ENCODE measurements at places on chromosomes 3 and 15. TPM values are rescaled to one million over a fixed set of nuclear protein-coding genes. Genes with fewer than 3 reads are reported as not detected.

- DNase-seq: no peak
Measured at GRCh38 chr15:39443659-39444219, 137.1 kb upstream of the THBS1 start.

DNA sequence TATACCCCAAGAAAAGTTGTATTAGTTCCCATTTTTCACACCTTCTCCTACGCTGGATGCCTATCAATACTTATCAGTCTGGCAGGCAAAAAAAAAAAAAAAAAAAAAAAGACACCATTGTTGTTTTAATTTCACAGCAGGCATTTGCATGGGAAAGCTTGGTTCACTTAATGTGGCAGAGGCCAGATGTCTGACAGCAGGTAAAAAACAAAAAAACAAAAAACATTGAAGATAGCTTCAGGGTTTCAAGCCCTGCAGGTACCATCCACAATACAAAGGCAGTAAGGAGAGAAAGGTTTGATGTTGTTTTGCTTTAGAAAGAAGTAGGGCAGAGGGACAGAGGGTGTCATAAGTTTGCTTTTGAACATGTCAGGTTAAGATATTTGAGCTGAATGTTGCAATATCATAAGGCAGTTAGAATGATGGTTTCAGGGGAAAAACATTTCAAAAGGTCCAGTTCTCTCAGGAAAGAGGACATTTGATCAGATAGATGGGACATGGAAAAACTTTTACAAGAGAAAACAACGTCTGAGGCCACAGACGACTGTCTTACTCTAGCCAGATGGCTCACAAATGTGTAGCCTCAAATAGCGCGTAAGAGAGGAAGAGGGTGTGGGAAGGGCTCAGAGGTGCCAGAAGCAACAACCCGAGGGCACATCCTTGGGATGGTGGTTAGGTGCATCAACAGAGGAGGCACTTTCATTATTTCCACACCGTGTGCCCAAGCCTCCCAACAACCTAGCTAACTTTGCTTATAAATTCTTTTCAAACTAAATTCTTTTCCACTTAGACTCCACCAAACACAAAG, 25.7 kb downstream of the PCOLCE2 start:
- no peak for DNase-seq

DNA sequence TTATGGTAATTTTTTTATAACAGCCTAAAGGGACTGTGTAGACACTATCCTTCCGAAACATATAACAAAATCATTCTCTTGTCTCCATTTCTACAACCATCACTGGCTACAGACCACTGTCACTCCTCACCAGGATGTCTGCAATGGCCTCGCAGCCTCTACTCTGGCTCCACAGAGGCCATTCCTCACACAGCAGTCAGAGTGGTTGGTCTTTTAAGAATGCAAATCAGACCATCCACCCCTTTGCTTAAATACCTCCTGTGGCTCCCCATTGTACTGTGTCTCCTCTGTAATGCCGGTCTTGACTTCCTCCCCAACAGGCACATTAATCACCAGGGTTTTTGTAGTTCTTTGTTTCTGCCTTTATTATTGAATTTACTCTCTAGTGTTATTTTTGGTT, 344.8 kb downstream of the ERC2 start:
- DNase-seq: no peak

GRCh38 chr15:34258151-34258550, 33.3 kb downstream of the EMC4 start:
- DNase-seq: no peak

DNA sequence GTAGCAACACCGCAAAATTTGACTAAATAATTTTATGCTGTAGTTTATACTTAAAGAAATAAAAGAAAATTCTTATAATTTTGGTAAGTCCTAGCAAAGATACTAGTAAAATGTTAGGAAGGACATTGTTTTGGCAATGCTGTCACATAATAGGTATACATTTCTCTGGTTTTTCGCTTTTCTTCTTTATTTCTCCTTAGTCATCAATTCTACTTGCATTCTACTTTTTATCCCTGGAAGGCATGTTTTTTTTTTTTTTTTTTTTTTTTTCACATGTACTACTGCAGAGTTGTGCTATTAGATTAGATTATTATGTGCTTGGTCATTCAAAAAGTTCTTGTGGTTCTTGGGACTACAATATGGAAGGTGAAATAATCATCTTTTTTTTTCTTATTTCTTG, 1421.2 kb downstream of the SI start:
- no peak for DNase-seq

- DNase-seq: no peak
Measured at GRCh38 chr3:43759297-43759782, 68.6 kb downstream of the ABHD5 start.

DNA sequence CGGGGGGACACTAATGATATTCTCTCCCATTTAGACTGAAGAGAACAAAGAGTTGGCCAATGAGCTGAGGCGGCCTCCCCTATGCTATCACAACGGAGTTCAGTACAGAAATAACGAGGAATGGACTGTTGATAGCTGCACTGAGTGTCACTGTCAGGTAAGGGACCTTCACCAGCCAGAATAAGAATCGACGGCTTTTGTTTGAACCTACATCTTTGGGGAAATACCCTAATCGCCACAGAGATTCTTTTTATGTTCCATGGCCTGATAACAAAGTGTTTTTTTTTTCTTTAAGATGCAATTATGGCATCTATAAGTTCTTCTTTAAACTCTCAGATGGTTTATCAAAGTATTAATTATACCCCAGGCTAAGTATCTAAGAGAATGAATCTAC, 3.4 kb downstream of the THBS1 start:
- DNase-seq: no peak

GRCh38 chr3:24318677-24319287, 175.9 kb downstream of the THRB start:
- DNase-seq: no peak

DNA sequence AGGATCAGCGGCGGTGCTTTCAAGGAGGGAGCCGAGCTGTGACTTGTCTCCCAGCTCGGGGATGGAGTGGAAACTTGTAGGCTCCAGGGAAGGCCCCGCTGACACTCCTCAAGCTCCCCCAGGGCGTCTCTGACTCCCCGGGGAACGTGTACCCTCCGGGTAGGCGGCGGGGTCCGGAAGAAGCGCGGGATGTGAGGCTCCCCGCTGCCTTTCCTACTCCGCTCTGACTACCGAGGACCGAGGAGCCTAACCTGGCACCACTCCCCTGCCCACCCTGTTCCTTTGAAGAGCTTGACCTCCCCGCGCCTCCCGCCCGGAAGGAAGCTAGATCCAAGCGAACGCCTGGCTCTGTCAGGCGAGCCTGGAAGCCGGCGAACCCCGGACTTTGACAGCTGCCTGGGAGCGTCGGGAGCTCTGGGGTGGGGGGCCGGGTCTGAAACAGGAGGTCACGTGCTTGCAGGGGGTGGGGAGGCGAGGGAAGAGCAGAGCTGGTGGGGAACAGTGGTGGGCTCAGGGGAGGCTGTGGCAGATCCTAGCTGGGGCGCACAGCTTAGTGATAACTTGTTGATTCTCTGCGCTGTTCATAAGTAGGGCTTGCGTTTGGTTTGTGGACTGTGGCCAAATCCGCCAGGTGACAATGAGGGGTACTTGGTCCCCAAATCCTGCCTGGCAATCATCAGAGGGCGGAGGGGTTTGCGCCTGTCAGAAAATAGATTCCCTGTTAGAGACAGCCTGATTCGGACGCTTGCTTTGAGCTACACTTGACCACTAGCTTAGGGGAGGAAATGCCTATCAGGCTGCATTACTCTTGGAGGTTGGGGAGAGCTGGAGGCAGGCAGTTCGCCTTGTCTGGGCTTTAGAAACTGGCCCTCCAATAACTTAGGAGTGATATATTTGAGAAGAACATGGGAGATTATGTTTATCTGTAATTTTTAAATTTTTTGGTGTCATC, 1.2 kb downstream of the CLSTN2 start:
- DNase-seq: peak; percentile 72

GRCh38 chr3:114809668-114810413, 337.2 kb downstream of the ZBTB20 start:
- no peak for DNase-seq

- no peak for DNase-seq
Measured at GRCh38 chr3:100710261-100710968, 1.1 kb downstream of the TFG start.

- DNase-seq: no peak
Measured at GRCh38 chr3:173753593-173753992, 356.0 kb downstream of the NLGN1 start.

Gene BLM
- 0.15 TPM for total RNA-seq

- DNase-seq: no peak
Measured at GRCh38 chr15:63049783-63050371, 7.3 kb downstream of the TPM1 start.

DNA sequence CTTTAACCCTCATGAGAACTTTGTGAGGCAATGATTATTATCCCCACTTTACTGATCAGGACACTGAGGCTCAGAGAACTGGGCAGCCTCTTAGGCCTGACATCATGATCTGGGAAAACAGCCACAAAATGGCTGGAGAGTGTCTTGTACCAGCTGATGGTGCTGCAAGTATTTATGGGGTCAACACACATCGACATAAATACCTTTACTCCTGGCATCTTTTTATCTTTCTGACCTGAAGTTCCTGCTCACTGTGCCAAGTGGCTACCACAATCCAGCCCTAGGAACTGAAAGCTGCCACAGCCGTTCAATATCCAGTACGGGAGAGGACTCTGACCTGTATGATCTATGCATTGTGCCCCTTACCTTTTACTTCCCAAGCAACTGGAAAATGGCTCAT, 29.2 kb upstream of the MUC13 start:
- DNase-seq: no peak

DNA sequence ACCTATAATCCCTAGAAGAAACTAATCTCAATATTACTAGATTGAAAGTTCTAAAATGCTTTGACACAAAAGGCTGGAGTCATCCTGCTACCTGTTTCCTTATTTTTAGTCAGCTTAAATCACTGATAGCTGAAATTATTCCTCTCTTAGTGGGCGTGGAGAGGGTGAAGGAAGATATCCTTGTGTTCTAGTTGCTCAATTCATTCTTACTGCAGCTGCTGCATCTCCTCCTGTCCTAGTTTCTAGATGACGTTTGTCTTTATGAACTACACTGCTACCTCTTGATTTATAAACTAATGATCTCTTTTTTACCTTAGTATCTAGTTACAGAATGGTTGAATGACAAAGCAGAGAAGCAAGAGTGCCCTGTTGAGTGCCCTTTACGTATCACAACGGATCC, 50.7 kb downstream of the SETD5 start:
- no peak for DNase-seq

Gene TRPM1
- not detected for total RNA-seq

GRCh38 chr3:146020969-146021368, 140.0 kb downstream of the PLOD2 start:
- DNase-seq: no peak

DNA sequence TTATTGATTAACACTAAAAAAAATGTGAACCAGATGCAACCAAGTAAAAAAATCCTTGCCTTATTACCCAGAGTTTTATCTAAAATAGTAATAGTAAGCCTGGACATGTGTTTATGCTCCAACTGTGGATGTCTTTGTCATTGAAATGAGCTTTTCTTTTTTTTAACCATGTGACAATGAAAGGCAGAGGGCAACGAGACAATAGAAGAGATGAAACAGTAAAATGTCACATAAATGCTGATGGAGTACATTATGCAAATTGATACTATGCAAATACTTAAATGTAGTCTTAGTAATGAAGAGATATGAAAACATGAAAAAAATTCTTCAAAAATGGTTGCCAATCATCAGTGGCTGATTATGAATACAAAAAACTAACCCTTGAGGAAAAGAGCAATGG, 20.5 kb upstream of the CHMP2B start:
- DNase-seq: no peak

Gene BSN
- total RNA-seq: 0.57 TPM

Gene CDHR4
- not detected for total RNA-seq

- DNase-seq: no peak
Measured at GRCh38 chr3:107382631-107383030, 5.4 kb downstream of the CCDC54 start.

Gene HSPBAP1
- 9.5 TPM for total RNA-seq

- peak; percentile 58 for DNase-seq
Measured at GRCh38 chr3:37967260-37967881, 23.2 kb upstream of the VILL start.

DNA sequence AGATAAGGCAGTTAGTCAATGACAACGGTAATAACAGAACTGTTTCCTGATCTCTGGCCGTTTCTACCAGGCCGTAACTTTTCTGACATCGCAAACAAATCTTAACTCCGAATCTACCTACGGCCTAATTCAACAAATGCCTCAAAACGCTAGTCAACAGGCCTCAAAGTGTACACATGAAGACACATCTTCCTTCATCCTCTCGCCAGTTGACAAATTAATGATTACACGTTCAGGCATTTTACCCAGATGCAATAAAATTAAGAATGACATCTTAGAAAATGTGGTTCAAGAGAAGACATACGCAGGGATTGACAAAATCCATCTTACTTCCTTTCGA, 1.5 kb downstream of the SFMBT1 start:
- DNase-seq: no peak

DNA sequence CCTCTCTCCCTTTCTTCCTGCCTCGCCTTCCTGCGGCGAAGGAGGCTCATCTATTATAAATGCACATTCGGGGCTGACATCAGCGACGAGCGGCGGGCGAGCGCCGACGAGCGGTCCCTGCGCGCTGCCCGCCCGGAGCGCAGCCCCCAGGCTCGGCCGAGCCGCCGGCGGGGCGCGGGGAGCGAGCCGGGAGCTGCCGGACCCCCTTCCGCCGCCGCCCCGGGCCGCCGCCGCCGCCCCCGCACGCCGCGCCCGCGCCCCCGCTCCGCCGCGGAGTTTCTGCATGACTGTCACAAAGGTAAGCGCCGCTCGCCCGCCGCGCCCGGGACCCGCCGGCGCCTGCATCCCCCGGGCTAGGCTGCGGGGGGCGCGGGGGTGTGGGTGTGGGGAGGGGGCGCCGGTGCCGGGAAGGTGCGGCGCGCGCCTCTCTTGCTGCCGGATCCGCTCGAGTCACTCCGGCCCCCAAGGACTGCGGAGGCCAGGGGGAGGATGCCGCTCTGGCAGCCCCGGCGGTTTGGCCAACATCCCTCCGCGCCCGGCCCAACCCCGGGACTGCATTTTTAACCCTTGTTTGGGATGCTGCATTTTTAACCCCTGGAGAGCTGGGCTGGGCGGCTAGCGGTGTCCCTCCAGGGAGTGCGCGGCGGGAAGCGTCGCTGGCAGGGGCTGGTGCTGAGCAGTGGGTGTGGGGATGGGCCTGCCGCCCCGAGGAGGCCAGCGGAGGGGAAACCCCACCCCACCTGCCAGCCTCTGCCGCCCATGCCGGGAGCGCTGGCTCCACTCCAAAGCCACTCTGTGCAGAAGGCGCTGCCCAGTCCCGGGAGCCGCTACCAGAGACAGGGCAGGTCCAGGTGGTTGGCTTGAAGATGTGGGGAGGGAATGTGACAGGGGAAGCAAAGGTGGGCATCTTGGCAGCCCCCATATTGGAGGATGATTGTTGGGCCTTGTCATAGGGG, at the start of gene CORO2B:
TSS of gene CORO2B (plus strand) at position 14 of the 956 bp plus-strand sequence. CDS start at position 284, 270 bp downstream.
- DNase-seq: peak; percentile 63

- no peak for DNase-seq
Measured at GRCh38 chr15:63834500-63835210, 907 bp upstream of the HERC1 start.

- no peak for DNase-seq
Measured at GRCh38 chr3:133236901-133237300, 163.0 kb upstream of the BFSP2 start.

Gene C3orf70
- 16.5 TPM for total RNA-seq

- no peak for DNase-seq
Measured at GRCh38 chr3:69313251-69313650, 72.6 kb downstream of the FRMD4B start.

Gene SH2D7
- not detected for total RNA-seq

- DNase-seq: no peak
Measured at GRCh38 chr3:29649815-29650547, 369.1 kb downstream of the RBMS3 start.

Data from ovary (tissue), 10 donors.